ENCODE measurements at places on chromosomes 12 and 14. TPM values are rescaled to one million over a fixed set of nuclear protein-coding genes. Genes with fewer than 3 reads are reported as not detected.

DNA sequence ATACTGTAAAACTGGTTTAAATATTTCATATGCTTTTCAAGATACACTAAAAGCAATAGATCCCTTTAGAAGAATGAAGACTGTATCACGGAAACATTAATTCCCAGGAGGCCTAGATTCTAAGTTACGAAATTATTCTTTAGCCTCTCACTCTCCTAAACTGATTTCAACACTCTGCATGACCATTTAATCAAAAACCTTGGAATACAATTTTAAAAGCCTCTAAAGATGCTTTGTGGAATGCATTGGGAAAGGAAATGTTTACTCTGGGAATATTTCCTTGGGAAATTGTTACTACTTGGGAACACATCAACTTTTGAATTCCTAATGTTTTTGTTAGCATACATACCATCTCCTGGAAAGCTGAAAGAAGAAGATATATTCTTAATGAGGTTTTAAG lies 255.7 kb upstream of the FAR2 start:
- no peak for DNase-seq

DNA sequence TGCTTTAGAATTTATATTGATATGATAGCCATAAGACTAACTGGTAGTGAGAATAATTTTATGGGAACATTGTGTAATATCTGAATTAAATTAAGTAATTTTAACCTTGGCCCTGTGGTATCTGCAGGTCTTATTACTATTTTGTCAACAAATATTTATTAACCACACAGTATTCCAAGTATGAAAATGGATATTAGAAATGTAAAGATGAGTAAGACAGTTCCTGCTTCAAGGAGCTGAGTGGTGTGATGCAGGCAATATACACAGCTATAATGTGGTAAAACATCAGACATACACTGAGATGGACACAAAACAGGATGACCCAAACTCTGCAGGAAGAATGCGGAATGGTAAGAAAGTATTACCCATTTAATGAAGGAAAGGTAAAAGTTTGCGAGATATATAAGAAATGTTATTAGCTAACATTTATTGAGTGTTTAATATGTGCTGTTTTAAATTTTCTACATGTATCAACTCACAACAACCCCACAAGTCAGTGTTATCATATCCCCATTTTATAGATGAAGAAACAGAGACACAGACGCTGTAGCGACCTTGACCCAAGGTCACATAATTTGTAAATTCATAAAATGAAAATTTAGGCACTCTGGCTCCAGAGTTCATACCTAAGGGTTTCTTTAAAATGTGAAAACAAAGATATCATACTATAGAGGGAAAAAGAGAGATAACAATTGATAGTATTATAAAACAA lies 12.7 kb downstream of the ABCD2 start:
- DNase-seq, result no peak

The ERP27 gene
- 21.8 TPM for total RNA-seq

- DNase-seq, result no peak
Measured at GRCh38 chr12:103588680-103589079, 1.6 kb downstream of the STAB2 start.

DNA sequence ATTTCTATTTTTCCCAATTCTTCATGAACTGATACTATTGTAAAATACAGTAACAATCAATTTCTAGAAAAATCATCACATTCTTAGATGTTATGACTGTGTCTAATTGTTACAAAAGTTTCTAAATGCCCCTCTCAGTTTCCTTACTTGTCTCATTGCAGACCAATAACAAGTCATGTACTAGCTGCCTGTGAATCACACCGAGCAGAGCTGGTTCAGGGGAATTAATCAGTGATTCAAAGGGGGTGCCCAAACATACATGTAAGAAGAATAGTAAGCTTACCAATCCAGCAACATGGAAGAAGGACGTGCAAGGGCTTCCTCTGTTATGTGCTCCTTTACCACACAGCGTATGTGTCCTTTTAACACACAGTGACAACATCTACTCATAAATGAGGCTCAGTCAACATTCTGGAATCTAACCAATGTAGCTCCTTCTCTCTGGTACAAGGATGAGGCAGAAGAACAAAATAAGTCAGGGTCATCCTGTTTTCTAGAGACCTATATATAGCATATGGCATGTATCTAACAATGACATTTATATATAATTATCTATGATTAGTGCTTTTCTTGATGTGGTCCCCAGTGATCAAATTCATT lies 126.4 kb downstream of the SCN8A start:
- no peak for DNase-seq

The DPPA3 gene
- not detected for total RNA-seq

GRCh38 chr12:65894088-65894487 lies 69.8 kb downstream of the HMGA2 start:
- DNase-seq, result no peak

All from T-cell (primary cell).